ENCODE measurements at places on chromosomes 7 and 10.

GRCh38 chr7:104153287-104153686 lies 54.5 kb downstream of the ORC5 start:
- DNase-seq = no peak

DNA sequence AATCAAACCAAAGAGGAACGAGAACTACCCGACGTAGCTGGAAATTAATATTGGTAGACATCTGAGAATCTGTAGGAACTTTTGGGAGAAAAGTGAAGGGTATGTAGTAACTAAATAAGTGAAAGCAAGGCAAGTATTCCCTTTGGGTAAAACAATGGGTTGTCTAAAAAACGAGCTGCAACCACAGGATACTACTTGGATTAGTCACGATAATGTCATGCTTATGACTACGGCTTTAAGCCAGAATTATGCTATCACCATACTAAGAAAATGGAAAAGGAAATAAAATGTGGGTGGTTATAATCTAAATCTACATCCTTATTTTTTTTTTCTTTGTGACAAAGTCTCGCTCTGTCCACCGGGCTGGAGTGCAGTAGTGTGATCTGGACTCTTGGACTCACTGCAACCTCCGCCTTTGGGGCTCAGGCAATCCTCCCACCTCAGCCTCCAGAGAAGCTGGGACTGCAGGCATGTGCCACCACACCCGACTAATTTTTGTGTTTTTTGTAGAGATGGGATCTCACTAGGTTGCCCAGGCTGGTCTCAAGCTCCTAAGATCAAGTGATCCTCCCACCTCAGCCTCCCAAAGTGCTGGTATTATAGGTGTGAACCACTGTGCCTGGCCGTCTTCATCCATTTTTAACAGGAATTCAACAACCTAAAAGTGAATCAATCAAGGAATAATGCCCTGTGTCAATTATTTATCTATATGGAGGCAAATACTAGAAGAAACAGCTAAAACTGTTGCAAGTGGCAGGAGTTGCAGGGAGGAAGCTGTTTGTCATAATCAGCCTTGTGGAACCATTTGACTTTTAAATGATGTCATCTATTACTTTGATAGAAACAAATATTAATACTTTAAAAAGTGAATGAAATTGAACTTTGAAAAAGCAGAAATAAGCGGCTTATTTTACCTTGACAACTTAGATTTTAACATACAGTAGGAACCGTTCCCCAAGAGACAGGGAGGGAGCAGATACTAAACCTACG lies 189.3 kb downstream of the PRPF18 start:
- DNase-seq = no peak

GRCh38 chr10:14016011-14016536 lies 314.6 kb downstream of the FRMD4A start:
- no peak for DNase-seq

DNA sequence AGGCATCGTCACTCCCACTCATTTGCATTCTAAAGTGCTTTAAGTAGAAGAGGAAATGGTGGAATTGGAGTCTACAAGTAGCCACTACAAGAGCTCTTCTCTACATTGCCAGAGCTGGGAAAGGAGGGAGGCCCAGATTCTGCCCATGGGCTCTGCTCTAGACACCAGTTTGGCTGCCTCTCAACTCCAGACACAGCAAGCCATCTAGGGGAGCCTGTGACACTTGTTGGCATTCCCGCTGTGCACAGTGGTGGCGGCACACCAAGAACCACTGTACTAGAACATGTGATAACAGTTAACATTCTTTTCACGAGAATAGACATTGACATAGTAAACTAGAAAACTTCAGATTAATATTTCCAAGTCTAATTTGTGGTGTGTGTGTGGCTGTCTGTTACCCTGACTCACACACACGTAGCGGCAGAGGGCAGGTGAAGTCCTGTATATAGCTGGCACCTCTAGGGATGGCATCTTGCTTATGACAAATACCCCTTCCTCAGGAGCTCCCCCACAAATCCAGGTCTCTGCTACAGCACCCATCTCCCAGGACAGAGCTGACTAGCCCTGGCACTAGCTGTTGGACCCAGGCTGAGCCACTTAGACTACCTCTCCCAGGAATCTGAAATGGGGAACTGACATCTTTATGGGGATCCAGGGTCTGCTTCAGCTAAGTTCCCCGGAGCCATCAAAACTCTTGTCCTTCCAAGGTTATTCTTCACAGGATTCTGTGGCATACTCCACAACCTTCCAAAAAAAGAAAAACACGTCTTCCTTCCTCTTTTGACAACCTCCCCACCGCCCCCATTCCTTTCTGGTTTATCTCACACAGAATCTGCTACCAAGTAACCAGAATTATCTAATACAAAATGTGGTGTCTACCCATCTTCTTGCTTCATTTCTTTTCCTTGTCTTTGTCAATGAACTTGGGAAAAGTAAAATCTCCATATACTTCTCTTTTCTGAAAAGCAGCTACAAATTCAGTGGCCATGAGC lies 54.7 kb upstream of the MRLN start:
- no peak for DNase-seq

DNA sequence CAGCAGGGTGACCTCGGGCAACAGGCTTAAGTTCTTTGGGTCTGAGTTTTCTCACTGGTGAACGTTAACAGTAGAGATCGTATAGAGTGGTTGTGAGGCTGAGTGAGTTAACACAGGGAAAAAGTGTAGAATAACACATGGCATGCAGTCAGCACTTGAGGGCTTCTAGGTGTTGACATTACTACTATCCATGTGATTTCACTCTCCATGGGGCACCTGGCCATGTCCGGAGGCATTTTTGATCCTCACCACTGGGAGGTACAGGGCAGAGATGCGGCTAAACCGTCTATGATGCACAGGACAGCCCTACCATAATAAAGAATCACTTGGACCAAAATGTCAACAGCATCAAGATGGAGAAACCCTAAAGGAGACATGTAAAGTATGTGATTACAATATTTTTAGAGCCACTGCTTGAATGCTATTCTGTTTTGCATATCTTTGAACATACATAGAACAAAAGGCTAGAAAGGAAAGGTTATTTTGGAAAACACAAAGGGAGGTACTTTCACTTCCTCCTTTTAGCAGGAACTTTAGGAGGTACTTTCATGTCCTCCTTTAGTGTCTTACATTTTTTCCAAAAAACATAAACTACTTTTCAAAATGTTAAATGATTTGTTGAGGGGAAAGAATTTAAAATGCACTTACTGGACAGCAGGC lies 44.3 kb downstream of the NOD1 start:
- DNase-seq = no peak

GRCh38 chr10:109915566-109915965 lies 7.7 kb downstream of the XPNPEP1 start:
- no peak for DNase-seq

DNA sequence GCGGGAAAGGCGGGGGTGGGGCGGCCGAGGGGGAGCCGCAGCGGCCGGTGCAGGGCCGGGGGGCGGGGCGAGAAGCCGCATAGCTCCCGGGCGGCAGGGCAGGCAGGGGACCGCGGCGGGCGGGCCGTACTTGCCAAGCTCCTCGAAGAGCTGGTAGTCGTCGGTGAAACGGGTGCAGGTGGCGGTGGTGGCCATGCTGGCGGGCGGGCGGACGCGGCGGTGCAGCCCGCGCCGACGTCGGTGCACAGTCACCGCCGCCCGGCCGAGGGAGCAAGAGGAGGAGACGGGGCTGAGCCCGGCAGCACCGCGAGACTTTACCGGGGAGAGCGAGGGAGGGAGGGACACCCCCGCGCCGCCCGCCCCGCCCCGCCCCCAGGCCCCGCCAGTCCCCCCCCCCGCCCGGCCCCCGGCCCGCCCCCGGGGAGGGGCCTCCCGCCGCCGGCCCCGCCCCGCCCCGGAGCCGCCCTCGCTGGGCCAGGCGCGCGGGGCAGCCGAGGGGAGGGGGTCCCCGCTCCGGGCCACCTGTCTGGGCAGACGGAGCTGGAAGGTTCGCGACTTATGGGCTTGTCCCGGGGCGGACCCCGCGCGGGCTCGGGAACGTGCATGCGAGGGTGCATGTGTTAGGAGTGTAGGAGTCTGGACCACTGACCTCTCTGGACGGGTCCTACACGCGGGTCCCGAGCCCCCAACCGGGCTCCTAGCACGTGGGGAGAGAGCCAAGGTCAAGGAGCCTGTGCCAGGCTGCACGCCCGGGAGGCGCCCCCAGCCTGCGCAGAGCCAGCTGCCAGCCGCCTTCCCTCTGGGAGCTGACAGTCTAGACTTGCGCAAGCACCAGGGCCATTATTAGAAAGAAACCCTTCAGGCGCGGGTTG lies at the start of gene CAMK2G:
Gene CAMK2G (minus strand): TSS at position 289 of the 872 bp plus-strand sequence. CDS start 94 bp downstream, at position 195.
- peak; percentile 39 for DNase-seq

DNA sequence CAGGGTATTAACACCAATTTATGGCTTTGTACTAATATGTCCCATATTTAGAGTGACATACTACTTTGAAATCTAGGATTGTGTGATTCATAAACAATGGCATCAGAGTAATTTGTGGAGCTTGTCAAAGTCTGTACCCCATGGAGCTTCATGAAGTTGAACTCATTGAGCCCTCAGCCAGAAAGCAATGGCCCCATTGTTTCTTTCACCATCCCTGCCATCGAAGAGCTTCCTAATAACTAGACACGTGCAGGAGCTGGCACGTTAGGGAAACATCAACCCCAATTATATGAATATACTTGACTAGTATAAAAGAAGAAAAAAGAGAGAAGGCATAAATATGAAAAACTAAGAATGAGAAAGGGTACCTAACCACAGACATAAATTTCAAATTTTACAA lies 206.6 kb downstream of the CXCL12 start:
- DNase-seq = no peak

- DNase-seq = no peak
Observed at GRCh38 chr10:53382543-53382942, 610.0 kb upstream of the MBL2 start.

DNA sequence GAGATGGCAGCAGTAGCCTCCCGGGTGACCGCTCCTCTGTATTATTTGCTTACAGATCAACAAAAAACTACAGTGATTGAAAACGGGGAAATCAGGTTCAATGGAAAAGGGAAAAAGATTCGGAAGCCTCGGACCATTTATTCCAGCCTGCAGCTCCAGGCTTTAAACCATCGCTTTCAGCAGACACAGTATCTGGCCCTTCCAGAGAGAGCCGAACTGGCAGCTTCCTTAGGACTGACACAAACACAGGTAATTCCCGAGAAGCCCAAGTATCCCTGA lies 2.2 kb downstream of the DLX6 start:
- DNase-seq = no peak

DNA sequence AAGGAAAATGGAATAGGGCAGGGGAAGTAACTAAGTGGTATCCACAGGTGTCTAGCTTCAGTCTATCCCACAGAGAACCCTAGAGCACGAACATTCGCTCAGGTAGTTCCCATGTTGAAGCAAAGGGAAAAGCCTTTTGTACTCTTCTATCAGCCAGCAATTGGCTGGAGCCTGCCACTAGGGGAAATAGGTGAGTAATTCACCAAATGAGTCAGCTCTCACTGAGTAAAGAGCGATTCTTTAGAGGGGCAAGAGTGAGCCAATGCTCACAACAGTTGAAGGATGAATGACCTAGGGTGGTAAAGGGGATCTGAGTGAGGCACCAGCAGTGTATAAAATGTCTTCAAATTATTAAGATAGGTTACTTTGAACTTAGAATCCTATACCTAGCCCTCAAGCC lies 94.1 kb upstream of the ZNF800 start:
- no peak for DNase-seq

DNA sequence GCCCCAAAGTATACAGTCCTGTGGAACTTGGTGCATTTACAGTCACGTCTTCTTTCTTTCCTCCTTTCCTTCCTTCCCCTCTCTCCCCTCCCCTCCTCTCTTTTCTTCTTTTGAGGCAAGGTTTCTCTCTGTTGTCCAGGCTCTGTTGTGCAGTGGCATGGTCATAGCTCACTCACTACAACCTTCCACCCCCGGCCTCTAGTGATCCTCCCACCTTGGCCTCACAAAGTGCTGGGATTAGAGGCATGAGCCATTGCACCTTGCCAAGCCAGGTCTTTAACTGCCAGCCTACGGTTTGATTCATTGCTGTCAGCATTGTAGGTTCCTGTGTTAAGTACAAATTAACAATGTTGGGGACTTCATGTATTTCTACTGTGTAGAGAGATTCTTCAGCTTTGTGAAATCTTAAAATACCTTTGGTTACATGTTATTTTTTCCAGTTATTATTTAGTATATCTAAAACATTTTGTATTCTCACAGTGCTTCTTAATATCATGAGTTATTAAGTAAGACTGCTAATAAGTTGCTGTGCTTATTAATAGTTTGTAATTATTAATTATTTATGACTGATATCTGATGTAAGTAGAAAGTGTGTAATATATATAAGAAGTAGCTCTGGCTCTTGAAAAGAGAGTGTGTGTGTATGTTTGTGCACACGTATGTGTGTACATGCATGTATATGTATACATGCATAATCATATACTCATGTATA lies 320.8 kb downstream of the EXOC4 start:
- DNase-seq = no peak

DNA sequence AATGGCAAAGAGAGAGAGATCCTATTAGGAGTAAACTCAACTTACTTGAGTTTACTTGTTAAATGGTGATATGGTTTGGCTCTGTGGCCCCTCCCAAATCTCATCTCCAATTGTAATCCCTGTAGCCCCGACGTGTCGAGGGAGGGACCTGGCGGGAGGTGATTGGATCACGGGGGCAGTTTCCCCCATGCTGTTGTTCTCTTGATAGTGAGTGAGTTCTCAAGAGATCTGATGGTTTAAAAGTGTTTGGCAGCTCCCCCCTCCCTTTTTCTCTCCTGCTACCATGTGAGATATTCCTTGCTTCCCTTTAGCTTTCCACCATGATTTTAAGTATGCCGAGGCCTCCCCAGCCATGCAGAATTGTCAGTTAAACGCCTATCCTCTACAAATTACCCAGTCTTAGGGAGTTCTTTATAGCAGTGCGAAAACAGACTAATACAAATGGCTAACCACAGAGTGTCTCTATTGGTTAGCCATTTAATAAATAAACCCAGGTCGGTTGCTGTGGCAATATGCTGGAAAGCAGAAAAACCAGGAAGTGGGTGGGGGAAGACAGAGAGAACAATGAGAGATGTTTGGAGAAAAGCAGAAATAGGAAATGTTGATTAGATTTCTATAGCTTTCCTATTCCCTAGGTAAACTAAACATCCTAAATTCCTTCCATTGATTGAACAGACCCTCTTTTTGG lies 3.0 kb upstream of the STMP1 start:
- DNase-seq = no peak

GRCh38 chr10:121576139-121576538 lies 22.1 kb downstream of the FGFR2 start:
- DNase-seq = no peak

GRCh38 chr7:36810489-36810888 lies 86.2 kb upstream of the AOAH start:
- DNase-seq = no peak

All from activated naive CD8-positive, alpha-beta T cell treated with anti-CD3 and anti-CD28 coated beads, Interleukin-2, amount 50 U/mL, for 16 hours (primary cell).